ENCODE measurements at places on chromosomes 11 and 22. TPM values are rescaled to one million over a fixed set of nuclear protein-coding genes. Genes with fewer than 3 reads are reported as not detected.

Gene HBG1
- total RNA-seq = 39.3 TPM

Gene MGAT3
- 4.2 TPM for total RNA-seq

Gene SCUBE1
- 1.2 TPM for total RNA-seq

Gene TUBA8
- total RNA-seq = 1.5 TPM

Gene MMP27
- total RNA-seq = not detected

Gene CRYBB3
- total RNA-seq = not detected

Gene ADM
- total RNA-seq = 28.2 TPM

Gene APOL5
- 1.4 TPM for total RNA-seq

Gene NAALAD2
- 49.1 TPM for total RNA-seq

Gene C22orf42
- total RNA-seq = not detected

Gene OR52E5
- total RNA-seq = not detected

Gene CAPN5
- total RNA-seq = 17.8 TPM

Gene GAS2
- 18.8 TPM for total RNA-seq

Gene APOA4
- not detected for total RNA-seq

Gene NRIP3
- 3.1 TPM for total RNA-seq
